ENCODE measurements at places on chromosomes 1 and 21.

DNA sequence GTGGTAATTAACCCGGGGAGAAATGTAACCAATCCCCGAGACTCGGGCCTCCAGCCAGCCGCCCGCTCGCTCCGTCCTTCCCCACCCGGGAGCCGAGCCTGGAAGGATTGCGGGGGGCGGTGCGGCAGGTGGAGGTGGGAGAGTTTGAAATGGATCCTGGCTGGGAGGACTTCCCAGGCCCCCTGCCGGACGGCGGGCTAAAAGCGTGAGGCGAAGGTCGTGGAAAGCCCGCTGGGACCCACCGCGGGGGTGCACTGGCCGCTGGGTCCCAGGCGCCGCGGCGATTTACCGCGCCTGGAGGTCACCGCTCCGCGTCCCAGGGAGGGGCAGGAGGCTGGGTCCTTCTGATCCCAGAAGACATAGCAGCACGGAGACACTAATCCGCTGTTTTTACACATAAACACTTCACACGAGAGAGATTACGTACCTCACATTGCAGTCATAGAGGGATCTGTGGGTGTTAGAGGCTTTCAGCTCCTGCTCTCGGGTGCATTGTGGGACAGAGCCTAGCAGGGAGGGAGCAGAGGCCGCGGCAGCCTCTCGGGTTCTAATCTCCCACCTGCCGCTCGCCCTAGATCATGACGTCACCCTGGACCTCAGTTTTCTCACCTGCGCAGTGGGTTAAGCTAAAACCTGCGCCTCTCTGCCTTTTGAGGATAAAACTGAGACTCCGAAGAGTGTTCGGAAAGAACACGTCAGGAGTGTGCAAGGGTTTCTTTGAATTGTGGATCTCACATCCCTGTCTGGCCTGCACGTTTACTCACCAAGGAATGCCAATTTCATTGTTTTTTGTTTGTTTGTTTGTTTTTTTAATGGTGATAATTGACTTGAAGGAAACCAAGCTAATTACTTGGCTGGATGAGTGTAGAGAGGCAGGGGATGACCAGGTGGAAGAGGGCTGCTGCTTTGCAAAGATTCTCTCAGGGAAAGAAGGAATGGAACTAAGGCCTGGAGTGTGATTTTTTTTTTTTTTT, 17.1 kb upstream of the TMEM9 start:
- no peak for DNase-seq

- no peak for DNase-seq
Measured at GRCh38 chr1:168170564-168171508, 7.9 kb upstream of the TIPRL start.

GRCh38 chr1:187943606-187944403, 1115.1 kb downstream of the PLA2G4A start:
- DNase-seq, result no peak

- DNase-seq, result no peak
Measured at GRCh38 chr1:107479865-107480350, 339.1 kb downstream of the NTNG1 start.

DNA sequence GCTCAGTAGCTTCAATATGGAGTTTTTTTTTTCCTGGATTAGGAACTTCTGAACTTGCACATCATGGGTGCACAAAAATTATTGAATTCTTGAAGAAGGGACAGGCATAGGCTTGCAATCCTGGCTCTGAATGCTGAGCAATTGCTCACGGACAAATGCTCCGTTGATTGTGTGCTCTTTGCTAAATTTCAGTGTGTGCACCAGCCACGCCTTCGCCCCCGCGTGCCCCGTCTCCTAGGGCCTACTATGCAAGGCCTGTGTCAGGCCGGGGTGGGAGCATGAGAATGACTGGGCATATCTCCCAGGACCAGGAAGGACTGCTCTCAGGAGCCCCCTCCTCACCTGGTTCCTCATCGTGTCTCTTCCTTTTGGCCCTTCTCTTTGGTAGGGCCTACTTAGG, 17.4 kb downstream of the IL6R start:
- DNase-seq, result no peak
